Spinal cord (tissue), 10 donors: ENCODE measurements at places on chromosomes 4 and X.

- DNase-seq = no peak
These were observed 229.5 kb downstream of the SPCS3 start for GRCh38 chr4:176549161-176549865.

GRCh38 chrX:46211079-46211478 is 334.1 kb downstream of the ZNF674 start:
- DNase-seq = no peak

DNA sequence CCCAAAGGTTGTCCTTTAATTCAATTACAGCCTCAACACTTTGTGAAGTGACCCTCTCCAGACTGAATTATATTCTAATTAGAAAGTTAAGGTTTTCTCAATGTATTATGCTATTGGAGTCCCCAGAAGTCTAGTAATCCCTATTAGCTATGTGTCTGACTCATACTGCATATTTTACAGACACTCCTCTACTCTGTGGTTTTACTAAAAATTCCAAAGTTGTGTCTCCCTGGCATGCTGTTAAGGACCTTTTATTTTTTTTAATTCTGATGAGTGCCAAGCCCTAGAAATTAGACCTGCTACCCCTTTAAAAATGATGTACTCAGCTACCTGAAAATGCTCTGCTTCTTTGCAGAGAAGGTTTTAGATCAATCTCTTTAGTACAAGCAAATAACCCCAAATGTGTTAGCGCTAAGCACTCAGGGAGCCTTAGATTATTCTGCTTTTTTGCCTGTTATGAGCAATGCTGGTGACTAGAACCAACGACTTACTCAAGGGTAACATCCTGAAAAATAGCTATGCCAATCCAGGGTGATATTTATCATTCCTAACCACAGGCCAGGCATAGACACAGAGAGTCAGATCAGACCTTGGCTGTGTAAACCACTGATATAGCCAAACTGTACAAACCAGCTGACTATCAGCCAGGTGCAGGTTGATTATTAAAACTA is 26.1 kb upstream of the CXCL13 start:
- no peak for DNase-seq

GRCh38 chrX:13271511-13271910 is 48.3 kb downstream of the ATXN3L start:
- no peak for DNase-seq

DNA sequence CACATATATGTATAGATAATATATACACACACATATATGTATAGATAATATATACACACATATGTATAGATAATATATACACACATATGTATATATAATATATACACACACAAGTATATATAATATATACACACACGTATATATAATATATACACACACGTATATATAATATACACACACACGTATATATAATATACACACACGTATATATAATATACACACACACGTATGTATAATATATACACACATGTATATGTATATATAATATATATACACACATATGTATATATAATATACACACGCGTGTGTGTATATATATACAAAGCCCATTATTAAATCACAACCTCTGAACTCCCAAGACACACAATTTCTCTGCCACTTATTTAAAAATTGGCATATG is 8.0 kb upstream of the UBE2K start:
- DNase-seq = no peak

GRCh38 chrX:6468706-6469105 is 66.2 kb downstream of the VCX3A start:
- no peak for DNase-seq

DNA sequence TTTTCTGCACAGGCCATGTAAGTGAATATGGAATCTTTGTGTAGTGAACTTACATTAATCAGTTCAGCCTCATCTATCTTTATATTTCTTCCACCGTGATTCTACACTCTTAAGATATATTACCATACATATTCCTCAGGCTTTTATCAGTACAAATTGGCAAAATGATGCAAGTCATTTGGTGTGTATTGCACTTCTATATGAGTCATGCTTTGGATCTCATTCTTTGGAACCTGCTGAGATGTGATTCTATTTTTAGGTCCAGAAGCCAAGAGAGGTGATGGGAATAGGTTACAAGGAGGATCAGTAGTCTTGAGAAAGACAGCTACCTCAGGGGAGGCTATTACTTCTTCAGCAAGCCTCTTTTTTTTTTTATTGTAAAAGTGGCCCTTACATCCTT is 204.4 kb downstream of the ZNF330 start:
- DNase-seq = no peak
